Fibroblast of skin of scalp (primary cell): ENCODE measurements at places on chromosomes 4 and X.

DNA sequence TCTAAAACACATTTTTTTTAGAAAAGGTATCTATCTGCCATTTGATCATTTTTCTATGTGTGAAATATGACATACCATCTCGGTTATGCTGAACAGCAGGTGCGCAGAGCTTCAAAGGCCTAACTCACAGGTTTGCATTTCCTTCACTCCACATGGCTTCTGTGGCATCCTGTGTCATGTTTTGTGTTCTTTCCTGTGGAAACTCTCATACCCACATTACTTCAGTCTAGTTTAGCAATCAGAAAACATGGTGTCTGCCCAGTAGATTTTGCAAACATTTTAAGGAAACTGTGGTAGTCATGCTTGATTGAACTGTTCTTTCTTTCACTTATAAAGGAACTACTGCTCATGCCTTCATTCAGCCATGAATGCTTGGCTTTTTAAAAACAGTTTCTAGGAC is 11.3 kb upstream of the ARAP2 start:
- no peak for DNase-seq

DNA sequence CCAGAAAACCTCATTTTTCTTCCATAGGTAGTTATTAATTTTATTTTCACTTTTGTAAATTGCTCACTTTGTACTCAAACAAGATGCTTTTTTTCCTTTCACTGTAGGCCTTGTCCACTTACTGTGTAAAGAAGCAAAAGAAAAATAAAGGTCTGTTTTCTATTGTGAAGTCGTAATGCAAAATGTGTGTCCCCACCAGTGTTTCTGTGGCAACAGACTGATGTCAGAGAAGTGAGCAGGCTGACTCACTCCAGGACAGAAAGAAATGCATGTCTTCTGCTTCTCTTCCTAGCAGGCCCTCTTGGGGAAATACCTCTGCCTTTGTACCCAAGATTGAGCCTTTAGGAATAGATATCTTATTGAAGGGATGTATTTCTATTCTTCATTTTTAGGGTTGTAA is 30.3 kb downstream of the INPP4B start:
- peak; percentile 69 for DNase-seq

DNA sequence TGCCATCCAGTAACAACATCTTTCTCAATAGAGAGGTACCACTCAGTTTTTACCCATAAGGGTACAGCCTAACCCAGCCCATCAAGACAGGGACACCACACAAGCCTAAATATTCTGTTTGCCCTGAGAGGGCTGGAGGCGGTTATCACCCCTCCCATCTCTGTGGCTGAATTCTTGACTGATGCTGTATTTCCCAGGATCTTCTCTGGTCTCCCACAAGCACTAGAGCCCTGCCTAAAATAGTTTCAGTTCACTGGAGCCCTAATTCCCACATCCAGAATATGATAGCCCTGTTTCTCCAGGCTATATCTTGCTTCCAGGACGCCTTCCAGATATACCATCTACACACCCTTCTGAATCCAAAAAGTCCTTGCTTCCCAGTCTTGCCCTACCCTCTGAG is 91.6 kb upstream of the NMU start:
- peak; percentile 53 for DNase-seq

DNA sequence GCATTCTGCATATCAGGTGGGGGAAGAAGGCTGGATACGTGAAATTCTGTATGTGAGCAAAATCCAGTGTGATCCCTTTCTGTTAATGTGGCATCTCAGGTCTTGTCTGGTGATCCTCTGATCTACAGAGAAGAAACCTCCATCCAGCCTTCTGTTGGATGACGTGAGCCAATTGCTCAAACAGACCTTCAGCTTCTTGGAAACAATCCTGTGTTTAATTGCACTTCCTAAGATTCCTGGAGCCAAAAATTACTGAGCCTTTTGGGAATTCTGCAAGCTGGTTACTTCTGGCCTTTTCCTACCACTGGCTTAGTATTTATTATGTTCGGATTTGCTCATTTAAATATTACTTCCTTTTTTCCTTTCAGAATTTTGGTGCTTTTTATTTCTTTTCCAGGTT is 51.2 kb downstream of the TRIML1 start:
- no peak for DNase-seq

GRCh38 chrX:37753384-37753783 is 26.5 kb upstream of the CYBB start:
- DNase-seq, result no peak

DNA sequence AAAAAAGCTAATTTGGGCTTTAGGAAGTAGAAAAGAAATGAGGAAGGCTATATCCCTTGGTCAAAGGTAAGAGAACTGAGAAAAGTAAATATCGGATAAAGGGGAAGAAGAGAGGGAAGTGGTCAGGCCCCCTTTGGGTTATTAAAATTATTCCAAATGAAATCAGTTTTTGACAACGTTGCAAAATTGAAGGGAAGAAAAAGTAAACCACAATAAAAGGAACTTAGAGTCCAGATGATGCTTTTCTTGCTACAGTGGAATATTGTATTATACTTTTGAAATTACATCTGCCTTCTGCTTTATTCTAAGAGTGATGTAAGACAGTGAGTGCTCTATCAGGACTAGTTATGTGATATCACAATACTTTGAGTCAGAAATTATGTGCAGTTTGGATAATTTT is 59.4 kb upstream of the RBPJ start:
- no peak for DNase-seq

- DNase-seq, result no peak
Measured at GRCh38 chr4:48248559-48248953, 21.1 kb downstream of the TEC start.

DNA sequence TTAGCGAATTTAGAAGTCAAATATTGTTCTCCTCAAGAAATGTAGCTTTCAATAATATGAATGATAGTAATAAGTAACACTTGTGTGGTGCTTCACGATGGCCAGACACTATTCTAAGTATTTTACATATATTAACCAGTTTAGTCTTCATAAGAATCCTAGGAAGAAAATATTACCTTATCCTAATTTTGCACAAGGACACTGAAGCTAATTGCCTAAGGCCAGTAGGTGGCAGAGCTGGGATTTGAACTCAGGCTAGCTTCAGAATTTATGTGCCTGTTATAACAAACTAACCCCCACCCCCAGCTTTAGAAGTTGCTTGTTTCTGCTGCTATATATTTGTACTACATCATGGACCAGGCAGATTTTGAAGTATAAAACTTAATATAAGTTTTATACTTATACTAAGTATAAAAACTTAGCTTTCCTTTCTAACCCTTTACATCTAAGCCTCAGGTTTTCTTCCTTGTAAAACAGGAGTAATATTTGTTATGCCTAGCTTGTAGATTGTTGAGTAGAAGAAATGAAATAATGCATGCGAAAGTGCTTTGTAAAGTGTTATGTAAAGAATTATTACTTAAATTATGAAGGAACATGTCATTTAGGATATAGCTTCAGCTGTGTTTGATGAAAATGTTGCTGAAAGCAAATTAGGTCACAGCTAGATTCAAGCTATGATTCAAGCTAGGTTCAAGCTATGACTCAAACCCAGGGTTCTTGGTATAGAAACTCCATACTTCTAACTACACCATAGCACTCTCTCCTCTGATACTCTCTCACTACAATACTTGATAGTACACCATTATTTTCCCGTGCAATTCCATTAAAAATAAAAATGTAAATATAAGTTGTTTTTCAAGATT is 4.2 kb upstream of the CDS1 start:
- DNase-seq, result peak; percentile 54

- no peak for DNase-seq
Measured at GRCh38 chr4:172489861-172490260, 676.7 kb downstream of the GALNTL6 start.

GRCh38 chrX:8044947-8045346 is 117.7 kb upstream of the PNPLA4 start:
- DNase-seq, result peak; percentile 2

GRCh38 chr4:101020956-101021355 is 326.4 kb downstream of the PPP3CA start:
- peak; percentile 36 for DNase-seq

- peak; percentile 1 for DNase-seq
Measured at GRCh38 chrX:104254442-104255115, at the start of gene ESX1. Gene ESX1 (minus strand): TSS chrX:104254933. CDS start chrX:104254849, 84 bp downstream.

DNA sequence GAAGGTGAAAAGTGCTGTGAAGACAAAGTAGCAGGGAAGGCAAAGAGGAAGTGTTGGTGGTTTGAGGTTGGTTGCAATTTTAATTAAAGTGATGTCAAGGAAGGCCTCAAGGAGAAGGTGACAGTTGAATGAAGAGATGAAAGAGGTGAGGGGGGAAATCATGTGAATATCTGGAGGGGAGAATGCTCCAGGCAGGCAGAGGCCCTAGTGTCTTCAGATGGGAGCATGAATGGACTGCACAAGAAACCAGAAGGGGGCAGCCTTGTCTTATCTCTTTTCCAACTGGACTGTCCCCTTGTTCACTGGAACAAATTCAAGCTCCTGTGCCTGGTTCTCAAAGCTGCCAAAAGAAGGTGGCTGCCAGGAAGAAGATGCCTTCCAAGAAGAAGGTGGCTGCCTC is 68.4 kb downstream of the MAOB start:
- no peak for DNase-seq

DNA sequence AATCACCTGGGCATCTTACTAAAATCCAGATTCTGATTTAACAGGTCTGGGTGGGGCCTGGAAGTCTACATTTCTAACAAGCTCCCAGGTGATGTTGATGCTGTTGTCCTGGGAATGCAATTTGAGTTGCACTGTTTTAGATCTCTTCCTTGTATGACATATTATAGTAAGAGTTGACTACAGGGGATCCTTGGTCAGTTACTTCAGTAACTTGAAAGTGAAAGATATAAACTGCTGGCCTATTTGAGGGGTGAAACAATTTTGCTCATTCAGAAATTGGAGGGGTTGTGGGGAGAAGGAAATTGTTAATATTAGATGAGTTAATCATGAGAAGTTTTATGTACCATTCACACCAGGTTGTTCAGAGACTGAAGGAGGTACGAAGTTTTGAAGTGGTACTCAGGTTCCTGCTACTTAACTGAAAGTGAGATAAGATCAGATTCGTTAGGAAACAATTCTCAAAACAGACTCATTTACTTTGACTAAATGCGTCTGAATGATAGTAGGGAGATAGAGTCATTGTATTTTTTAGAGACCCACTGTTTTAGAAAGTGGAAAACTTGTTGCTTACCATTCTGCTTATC is 12.5 kb downstream of the SH2D1A start:
- no peak for DNase-seq

GRCh38 chrX:13090339-13091110 is 46.1 kb upstream of the FAM9C start:
- no peak for DNase-seq

- no peak for DNase-seq
Measured at GRCh38 chrX:154698630-154699248, 45.4 kb upstream of the CTAG2 start.

DNA sequence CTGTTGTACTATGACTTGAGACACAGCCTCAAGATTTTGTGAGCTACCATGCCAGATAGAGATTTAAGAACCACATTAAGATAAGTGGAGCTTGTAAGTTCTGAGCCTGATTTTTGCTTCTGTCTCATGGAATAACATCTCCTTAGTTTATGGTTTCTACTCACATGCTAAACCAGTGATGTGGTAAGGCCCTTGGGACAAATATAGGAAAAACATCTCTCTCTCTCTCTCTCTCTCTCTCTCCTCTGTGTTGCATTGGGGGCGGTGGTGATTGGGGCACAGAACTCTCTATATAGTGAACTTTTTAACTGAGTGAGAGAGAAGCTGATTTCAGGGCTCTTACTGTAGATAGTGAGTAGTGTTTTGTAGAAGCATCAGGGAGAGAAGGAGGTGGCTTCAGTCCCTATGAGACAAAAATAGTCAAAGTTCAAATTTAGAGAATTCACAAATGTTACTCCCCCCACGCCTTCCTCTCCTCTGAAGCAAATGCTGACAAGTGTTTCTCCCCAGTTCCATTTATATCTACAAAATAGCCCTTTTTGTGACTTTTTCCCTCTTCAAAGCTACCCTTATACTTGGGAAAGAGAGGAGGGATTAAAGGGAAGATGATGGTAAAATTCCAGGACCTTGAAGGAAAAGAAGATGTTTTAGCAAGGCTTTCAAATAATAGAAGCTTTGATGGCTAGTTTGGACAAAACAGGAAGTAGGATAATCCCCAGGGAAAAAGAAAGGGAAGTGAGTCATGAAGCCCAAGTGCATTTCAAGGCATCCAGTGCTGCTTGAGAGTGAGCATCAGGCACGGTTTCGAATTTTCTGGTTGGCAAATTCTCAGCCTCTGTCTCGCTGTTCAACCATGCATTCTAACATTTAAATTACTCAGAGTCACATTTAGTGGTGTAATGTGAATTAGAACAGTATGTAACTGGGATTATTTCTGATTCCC is 134.3 kb upstream of the AP1S2 start:
- peak; percentile 83 for DNase-seq

DNA sequence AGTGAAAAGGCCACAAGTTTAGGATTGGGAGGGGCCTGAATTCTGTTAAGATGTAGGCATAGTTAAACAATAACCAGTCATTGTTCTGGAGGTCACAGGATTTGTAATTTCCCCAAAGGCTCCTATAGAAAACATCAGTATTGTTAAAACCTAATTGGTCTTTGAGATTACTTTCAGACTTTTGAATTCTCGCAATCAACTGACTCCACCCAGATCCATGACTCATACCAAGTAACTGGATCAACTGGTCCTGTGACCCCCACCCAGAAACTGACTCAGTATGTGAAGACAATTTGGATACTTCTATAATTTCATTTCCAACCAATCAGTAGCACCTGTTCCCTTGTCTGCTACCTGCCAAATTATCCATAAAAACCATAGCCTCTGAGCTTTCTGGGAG is 28.4 kb downstream of the MAGEB16 start:
- no peak for DNase-seq
